Naive thymus-derived CD8-positive, alpha-beta T cell (primary cell): ENCODE measurements at places on chromosomes 11 and 22. TPM values are rescaled to one million over a fixed set of nuclear protein-coding genes. Genes with fewer than 3 reads are reported as not detected.
A peak's percentile ranks its signal among the peaks of the same experiment; 100 is the strongest.

GRCh38 chr22:20186183-20186870 is 35.5 kb upstream of the CCDC188 start:
- H3K27ac ChIP-seq: no peak overlapping the region
- DNase-seq: no peak
- peaks cover 2% of the 10 kb centered on the region for H3K4me1 ChIP-seq

DNA sequence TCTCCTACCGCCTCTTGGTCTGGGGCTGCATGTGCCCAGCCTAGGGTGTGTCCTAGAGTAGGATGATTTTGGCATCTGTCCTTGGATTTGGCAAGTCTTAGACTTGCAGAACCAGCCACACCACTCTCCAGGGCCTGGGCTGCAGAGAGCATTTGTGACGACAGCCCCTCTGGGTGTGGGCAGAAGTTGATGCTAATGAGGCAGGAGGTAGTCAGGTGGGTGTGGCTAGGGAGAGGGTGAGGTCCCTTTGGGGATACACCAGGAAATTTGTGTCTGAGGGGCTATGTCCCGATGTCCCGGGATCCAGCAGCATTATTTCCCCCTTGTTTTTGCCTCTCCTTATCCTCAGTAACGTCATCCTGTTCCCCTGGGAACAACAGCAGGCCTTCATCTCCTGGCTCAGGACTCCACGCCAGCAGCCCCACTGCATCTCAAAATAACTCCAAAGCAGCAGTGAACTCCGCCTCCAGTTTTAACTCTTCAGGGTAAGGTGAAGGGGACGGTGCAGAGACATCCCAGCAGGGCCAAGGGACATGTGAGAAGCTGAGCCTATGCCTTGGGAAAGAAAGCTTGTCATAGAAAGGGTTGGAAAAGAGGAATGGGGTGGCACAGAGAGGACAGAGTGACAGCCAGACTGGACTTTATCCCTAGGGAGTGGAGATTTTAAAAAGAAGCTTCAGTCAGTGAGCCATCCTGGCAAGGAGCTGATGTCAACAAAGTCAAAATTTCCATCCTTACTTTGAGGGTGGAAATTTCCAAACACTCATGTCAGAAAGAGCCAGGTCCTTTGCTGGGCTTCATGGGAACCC is 8.0 kb upstream of the TLCD5 start:
- peaks cover 27% of the 10 kb centered on the region for H3K27me3 ChIP-seq
- DNase-seq: no peak
- no peaks in the 10 kb centered on the region for H3K36me3 ChIP-seq
- H3K4me1 ChIP-seq: no peaks in the 10 kb centered on the region
- no peak overlapping the region for H3K27ac ChIP-seq

GRCh38 chr11:111633248-111633647 is 31.0 kb downstream of the SIK2 start:
- H3K36me3 ChIP-seq: peaks cover 21% of the 10 kb centered on the region
- no peak overlapping the region for H3K4me3 ChIP-seq
- H3K4me1 ChIP-seq: peaks cover 10% of the 10 kb centered on the region
- no peak overlapping the region for H3K27ac ChIP-seq
- no peaks in the 10 kb centered on the region for H3K27me3 ChIP-seq

GRCh38 chr22:19181786-19182471 is 3.4 kb upstream of the SLC25A1 start:
- no peaks in the 10 kb centered on the region for H3K27me3 ChIP-seq
- H3K4me3 ChIP-seq: no peak overlapping the region
- H3K36me3 ChIP-seq: no peaks in the 10 kb centered on the region
- H3K4me1 ChIP-seq: peaks cover 6% of the 10 kb centered on the region

DNA sequence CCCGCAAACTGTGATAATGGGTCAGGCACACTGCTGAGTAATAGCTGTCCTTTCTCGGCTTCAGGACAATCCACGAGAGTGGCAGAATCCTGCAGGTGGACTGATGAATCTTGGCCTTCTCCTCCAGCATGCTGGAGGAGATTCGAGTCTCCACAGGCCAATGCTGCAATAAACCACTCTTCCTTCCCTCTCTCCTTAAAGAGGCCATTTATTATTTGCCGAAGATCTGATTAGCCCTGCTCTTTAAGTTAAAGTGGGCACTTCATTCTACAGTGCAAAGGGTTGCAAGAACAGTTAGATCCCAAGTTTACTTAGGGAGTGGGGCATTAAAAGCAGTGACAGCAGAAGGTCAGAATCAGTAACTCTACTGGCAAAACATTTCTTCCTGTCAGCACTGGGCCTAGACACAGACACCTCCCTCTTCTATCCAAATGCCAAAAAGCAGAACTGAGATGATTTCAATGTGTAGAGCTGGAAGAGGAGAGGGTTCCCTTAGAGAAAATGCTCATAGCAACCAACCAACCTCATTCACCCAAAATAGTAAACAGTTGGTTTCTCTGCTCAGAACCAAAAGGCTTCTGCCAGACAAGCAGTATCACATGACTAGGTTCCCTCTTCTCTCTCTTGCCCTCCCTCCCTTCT is 121.7 kb downstream of the SGSM3 start:
- no peaks in the 10 kb centered on the region for H3K27me3 ChIP-seq
- DNase-seq: peak; percentile 5
- no peak overlapping the region for H3K4me3 ChIP-seq
- H3K27ac ChIP-seq: peak overlapping the region; percentile 68
- H3K4me1 ChIP-seq: peaks cover 47% of the 10 kb centered on the region
- H3K36me3 ChIP-seq: no peaks in the 10 kb centered on the region

DNA sequence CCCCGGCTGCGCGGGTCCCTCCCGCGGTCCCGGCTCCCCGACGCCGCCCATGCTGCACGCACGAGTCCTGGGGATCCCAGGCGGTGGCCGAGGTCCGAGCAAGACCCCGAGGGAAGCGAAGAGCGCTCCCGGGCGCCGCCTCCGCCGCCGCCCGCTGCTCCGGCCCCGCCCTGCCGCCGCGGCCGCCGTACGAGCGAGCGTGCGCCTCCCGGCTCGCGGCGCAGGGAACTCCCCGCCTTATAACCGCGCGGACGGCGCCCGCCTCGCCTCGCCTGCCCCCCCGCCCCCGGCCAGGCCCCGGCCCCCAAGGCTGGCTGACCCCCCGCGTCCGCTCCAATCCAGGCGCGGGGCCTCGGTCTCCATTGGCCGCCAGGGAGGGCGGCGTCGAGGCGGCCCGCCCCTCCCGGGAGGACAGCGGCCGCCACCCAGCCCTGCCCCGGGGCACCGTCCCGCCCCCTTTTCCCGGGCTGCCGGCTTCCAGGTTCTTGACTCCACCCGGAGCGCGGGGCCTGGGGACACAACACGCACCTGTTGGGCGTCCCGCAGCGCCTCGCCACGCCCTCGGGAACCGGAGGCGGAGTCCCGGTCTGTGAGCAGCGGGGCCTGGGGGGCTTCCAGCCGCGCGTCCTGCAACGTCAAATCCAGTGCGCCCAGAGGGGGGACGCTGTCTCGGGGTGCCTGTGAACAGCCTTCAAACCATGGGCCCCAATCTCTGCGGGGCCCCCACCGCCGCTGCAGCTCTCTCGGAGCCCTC is at the start of gene FADS3:
TSS of gene FADS3 (minus strand) at position 215 of the 754 bp plus-strand sequence. CDS start at position 51, 164 bp downstream.
- peak; percentile 58 for DNase-seq
- H3K27me3 ChIP-seq: no peaks in the 10 kb centered on the region
- H3K4me3 ChIP-seq: peak within 1 kb of the TSS; percentile 77
- H3K27ac ChIP-seq: peak within 1 kb of the TSS; percentile 51
- peaks cover 7% of the 10 kb centered on the region for H3K4me1 ChIP-seq

DNA sequence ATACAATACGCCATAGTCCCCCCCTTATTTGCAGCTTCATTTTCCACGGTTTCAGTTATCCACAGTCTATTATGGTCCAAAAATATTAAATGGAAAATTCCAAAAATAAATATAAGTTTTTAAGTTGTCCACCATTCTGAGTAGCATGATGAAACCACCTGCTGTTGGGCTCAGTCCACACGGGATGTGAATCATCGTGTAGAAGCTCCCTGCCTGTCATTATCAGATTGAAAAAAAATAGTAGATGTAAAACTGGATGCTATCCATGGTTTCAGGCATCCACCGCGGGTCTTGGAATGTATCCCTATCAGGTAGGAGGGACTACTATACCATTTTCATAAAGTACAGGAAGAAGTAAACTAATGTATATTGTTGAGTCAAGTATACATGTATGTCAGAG is 127.4 kb downstream of the TTC17 start:
- H3K4me1 ChIP-seq: no peaks in the 10 kb centered on the region
- no peak overlapping the region for H3K27ac ChIP-seq
- no peak for DNase-seq
- no peak overlapping the region for H3K4me3 ChIP-seq
- peaks cover 11% of the 10 kb centered on the region for H3K36me3 ChIP-seq

DNA sequence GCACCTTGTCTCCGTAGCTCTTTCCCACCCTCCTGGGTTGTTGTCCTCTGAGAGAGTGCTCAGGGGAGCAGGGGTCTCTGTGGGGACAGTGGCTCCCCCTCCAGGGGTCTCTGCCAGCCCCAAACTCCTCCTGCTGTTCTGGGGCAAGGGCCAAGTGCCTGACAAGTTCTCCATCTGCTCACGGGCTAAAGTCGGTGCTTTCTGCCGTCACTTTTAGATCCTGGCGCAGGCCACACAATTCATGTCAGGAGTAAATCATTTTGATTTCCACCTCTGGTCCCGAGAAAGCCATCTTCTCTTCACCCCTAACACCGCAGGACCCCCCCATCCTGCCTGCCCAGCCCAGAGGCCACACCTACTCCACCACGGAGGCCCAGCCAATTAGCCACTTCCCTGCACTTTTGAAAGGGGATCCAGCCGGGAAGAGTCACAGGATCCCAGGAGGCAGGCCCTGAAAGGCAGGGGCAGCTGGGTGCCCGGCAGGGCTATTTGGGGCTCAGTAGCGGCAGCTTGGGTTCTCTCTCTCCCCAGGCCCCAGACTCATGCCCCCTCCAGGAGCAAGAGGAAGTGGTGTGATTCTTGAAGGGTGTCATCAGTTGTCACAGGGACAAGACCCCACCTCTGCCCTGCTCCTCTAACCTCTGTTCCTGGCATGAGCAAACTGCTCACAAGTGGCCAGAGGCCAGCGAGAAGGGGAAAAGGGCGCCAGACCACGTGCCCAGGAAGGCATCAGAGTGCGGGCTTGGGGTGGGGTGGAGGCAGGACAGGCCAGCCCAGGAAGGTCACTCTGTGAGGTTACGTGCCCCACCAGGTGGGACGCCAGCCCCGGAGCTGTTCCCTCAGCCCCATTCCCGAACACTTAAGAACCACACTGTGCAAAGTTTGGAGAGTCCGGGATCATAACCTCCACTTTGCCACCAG is 1.3 kb downstream of the MACROD1 start:
- H3K36me3 ChIP-seq: no peaks in the 10 kb centered on the region
- no peak overlapping the region for H3K27ac ChIP-seq

DNA sequence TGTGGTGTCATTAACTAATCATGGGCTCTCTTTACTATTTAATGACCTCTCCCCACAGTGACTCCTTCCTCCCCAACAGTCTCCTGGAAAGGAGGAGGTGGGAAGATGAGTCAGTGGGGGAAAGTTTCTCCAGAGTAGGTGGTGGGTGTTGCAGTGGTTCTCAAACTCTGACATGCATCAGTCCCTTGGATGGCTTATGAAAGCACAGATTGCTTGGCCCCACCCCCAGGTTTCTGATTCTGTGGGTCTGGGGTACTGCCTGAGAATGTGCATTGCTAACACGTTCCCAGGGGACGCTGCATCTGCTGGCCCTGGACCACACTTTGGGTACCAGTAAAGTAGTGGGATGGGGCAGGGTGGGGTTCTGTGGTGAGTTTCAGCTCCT is 9.8 kb downstream of the CD82 start:
- no peaks in the 10 kb centered on the region for H3K27me3 ChIP-seq
- peak overlapping the region; percentile 77 for H3K4me3 ChIP-seq
- no peaks in the 10 kb centered on the region for H3K36me3 ChIP-seq
- peak overlapping the region; percentile 84 for H3K27ac ChIP-seq

DNA sequence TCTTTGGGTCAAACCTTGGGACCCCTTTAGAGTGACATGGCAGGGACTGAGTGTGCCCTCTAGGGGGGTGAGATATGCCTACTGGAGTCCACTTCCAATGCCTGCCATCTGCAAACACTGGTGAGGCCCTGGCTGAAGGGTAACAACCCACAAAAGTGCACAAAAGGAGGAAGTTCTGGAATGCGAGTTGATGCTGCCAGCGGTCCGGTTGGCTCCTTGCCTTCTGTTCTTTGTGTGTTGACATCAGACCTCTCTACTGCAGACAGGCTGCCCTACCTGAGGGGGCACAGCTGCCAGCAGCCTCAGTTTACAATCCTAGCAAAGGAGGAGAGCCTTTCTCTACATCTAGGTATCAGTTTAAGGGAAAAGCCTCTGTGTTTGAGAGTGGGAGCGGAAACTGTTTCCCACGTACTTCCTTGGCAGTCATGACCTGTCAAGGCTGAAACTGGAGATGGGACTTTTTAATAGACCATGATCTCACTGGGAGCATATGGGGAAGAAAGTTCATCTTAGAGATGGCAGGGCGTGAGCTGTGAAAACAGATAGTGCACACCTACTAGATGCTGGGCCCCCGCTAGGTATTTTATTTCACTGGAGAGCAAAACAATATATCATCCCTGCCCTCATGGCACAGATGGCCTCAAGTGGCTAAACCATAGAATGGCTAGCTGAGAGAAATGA is 27.2 kb downstream of the BMAL1 start:
- no peak overlapping the region for H3K4me3 ChIP-seq
- no peak for DNase-seq
- H3K27ac ChIP-seq: no peak overlapping the region

DNA sequence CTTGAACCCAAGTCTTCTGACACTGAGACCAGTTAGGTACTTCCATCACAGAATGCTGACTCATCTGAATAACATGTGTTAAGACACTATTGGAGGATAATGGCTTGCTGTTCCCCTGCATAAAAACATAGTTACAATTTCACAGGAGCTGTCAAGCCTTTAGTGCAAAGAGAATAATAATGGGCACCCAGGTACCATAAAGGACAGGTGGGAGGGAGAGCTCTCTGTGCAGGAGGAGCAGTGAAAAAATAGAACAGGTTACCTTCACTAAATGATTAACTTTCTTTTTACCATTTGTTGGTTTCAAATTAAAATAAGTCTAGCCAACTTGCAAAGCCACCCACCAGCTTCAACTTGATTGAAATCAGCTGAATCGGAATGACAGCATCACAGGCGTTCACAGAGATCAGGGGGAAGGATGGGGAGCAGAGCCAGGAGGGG is 173.2 kb downstream of the DSCAML1 start:
- H3K36me3 ChIP-seq: peaks cover 5% of the 10 kb centered on the region
- no peak overlapping the region for H3K4me3 ChIP-seq
- H3K27me3 ChIP-seq: peaks cover 4% of the 10 kb centered on the region

- peaks cover 53% of the 10 kb centered on the region for H3K4me1 ChIP-seq
- peaks cover 34% of the 10 kb centered on the region for H3K36me3 ChIP-seq
- H3K27ac ChIP-seq: no peak overlapping the region
- peak overlapping the region; percentile 40 for H3K4me3 ChIP-seq
- DNase-seq: no peak
Observed at GRCh38 chr11:66339162-66339675, 3.0 kb upstream of the RIN1 start.

GRCh38 chr11:100680070-100680469 is 7.0 kb upstream of the ARHGAP42 start:
- H3K36me3 ChIP-seq: no peaks in the 10 kb centered on the region
- H3K27ac ChIP-seq: no peak overlapping the region
- peaks cover under 1% of the 10 kb centered on the region for H3K27me3 ChIP-seq

- DNase-seq: peak; percentile 41
- H3K36me3 ChIP-seq: no peaks in the 10 kb centered on the region
- peak overlapping the region; percentile 92 for H3K27ac ChIP-seq
- peaks cover 79% of the 10 kb centered on the region for H3K4me1 ChIP-seq
Observed at GRCh38 chr22:44709881-44710392, 7.9 kb downstream of the PRR5 start.

The KCNQ1 gene
- 23.5 TPM for total RNA-seq

The ANKK1 gene
- total RNA-seq: 4.6 TPM

The PGR gene
- not detected for total RNA-seq

The RASGRP2 gene
- total RNA-seq: 682 TPM

The PHLDB1 gene
- total RNA-seq: 4.1 TPM

The FXYD6 gene
- total RNA-seq: not detected

The LRRN4CL gene
- total RNA-seq: 0.36 TPM

The TMEM138 gene
- 71.6 TPM for total RNA-seq
